GM12865 (cell line): ENCODE measurements at places on chromosomes 16 and 17.

- DNase-seq, result no peak
Measured at GRCh38 chr17:17795946-17796786, 40.6 kb downstream of the SREBF1 start.

GRCh38 chr16:83549316-83550182 lies 258.2 kb upstream of the HSBP1 start:
- DNase-seq, result no peak

- DNase-seq, result no peak
Measured at GRCh38 chr16:70679671-70680494, 6.0 kb downstream of the MTSS2 start.

DNA sequence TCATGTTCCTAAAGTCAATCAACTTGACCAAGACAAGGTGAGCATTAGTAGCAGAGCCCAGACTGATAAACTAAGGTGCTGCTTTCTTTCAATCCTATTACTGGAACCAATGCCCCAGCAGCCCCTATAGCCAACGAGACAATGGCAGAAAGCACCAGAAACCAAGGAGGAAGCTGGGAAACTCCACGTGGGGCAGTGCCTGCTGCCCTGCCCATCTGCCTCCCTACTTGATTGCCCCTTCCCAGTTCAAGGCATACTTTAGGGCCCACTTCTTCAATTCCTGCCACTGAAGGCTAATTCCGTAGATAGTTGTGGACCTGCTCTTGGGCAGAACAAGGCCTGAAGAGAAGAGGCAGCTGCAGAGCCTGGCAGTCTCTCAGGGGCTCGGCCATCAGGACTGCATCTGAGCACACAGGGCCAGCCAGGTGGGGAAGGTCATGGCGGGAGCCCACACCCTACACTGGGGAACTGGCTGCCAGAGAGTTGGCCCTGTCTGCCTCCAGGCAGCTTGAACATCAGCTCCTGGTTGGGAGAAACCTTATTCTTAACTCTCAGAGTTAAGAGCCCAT lies 30.9 kb downstream of the WSB1 start:
- DNase-seq, result no peak

DNA sequence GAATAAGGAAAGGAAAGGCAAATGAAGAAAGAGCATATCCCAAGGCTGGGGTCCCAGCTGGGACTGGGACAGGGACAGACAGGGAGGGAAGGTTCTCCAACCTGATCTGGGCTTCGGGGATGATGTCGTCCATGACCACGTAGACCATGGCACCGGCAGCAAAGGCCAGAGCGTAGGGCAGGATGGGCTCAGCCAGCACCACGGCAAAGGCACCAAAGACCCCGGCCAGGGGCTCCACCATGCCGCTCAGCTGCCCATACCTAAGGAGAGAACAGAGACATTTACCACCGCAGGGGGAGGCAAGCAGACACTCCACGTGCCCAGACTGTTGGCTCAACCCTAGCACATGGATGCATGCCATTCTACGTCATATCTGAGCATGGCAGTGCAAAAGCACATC lies 443.8 kb downstream of the SLC39A11 start:
- no peak for DNase-seq

GRCh38 chr16:66293207-66293735 lies 73.2 kb upstream of the CDH5 start:
- DNase-seq, result no peak

- no peak for DNase-seq
Measured at GRCh38 chr17:41012326-41013120, 3.6 kb upstream of the KRTAP3-1 start.
